AML-193 (cell line): ENCODE measurements at places on chromosomes 16 and 17.

GRCh38 chr16:48420437-48420836 is 35.2 kb upstream of the SIAH1 start:
- no peak for DNase-seq

DNA sequence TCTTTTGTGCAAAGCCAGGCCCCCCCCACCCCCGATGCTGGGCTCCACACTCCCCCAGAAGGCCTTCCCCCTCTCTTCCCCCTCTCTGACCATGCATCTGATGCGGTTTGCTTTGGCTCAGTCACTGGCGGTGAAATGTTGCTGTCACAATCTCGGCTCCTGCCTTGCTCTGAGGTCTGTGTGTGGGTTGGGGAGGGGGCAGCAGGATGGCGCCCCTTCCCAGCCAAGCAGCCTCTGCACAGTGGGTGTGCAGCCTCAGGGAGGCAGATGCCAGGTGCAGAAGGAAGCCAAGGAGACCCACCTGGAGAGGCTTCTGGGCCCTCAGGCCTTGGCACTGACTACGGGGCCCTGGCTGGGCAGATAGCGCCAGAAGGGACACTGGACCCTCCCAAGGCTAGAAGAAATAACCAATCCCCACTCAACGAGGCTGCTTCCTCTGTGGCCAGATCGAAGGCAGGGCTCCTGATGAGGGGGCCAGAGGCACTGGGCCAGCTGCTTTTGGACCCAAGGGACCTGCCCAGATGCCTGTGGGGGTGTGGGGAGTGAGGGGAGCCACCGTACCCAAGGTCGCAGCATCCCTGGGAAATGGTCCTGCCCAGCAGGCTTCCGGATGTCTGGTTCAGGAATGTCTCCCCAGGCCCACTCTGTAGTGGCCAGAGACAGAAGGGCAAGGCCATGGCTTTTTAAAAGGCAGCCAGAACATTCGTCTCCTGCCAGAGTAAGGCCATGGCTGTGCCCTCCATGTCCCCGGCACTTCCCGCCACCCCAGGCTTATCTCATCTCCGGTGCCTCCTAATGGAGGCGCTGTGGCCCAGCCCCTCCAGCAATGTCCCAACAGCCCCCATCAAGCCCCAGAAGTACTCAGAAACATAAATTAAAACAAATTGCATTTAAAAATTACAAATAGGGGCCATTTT is 43.4 kb upstream of the SLC38A10 start:
- no peak for DNase-seq

- no peak for DNase-seq
Measured at GRCh38 chr16:86850670-86851069, 272.3 kb downstream of the FOXL1 start.

- no peak for DNase-seq
Measured at GRCh38 chr16:24537474-24538337, 1.7 kb upstream of the RBBP6 start.

- DNase-seq = no peak
Measured at GRCh38 chr17:35875072-35875799, 4.9 kb downstream of the CCL5 start.

DNA sequence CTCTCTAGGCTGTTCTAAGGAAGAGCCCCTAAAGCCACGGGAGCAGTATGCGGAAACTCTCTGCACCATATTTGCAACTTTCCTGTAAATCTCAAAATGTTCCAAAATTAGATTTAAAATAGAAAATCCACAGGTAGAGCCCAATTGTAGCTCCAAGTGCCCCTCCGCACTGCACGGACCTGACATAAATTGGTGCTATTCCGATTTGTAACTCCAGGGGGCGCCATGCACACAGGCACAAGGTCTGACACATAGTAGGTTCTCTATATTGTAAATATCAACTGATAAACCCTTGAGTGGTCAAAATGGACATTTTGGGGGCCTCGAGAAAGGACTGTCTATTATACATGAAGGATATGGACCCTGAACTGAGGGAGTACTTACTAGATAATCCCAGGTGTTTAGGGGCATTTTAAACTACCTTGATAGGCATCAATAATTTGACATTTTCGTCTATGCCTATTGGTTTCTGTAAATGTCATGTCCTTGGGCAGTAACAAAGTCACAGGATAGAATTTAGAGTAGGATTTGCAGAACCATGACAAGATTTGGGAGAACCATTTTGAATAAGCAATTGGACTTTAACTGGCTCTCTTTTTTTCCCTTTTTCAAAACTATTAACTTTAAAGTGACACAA is 36.6 kb upstream of the TMEM132E start:
- DNase-seq = peak; percentile 30

GRCh38 chr17:43524945-43525575 is 21.1 kb downstream of the ETV4 start:
- DNase-seq = no peak

GRCh38 chr16:89155184-89155679 is 16.3 kb upstream of the CDH15 start:
- DNase-seq = no peak
